ENCODE measurements at places on chromosomes 13 and 19.
A peak's percentile ranks its signal among the peaks of the same experiment; 100 is the strongest.

- no peak for DNase-seq
Observed at GRCh38 chr13:79511611-79512010, 30.7 kb downstream of the NDFIP2 start.

DNA sequence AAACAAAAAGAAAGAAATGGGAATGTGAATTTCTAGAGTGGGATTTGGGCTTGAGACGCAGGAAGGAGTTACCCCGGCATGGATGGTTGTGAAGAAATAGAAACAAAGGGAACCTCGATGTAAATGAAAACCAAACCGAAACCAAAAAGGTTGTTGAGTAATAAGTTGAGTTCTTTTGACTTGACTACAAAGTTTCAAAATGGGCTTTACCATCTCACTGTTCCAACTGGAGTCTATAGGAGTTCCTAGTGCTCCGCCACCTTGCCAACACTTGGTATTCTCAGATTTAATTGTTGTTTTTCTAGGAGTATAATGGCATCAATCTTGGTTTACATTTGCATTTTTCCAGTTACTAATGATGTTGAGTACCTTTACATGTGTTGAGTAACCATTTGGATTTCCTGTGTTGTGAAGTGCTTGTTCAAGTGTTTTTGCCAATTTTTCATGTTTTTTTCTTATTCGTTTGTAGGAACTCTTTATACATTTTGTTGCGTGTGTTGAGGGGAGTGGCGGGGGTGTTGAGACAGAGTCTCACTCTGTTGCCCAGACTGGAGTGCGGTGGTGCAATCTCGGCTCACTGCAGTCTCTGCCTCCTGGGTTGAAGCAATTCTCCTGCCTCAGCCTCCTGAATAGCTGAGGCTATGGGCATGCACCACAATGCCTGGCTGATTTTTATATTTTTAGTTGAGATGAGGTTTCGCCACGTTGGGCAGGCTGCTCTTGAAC lies 9.2 kb downstream of the UBE2S start:
- DNase-seq = no peak

DNA sequence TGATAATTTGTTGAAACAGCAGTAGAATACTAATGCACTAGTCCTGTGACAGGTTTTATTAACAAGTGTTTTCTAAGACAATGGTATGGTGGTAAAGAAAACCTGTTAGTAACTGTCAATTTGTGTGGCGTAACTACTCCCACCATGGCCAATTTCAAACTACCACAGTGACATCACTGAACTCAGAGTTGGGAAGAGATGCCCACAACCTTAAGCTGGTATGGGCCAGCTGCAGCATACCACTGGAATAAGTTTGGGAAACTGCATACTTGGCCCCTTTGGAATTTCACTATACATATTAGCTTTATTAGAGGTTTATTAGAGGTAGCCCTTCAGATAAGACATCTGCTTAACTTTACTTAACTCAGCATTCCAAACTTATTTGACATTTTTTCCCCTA lies 419.4 kb downstream of the NDFIP2 start:
- DNase-seq = no peak

DNA sequence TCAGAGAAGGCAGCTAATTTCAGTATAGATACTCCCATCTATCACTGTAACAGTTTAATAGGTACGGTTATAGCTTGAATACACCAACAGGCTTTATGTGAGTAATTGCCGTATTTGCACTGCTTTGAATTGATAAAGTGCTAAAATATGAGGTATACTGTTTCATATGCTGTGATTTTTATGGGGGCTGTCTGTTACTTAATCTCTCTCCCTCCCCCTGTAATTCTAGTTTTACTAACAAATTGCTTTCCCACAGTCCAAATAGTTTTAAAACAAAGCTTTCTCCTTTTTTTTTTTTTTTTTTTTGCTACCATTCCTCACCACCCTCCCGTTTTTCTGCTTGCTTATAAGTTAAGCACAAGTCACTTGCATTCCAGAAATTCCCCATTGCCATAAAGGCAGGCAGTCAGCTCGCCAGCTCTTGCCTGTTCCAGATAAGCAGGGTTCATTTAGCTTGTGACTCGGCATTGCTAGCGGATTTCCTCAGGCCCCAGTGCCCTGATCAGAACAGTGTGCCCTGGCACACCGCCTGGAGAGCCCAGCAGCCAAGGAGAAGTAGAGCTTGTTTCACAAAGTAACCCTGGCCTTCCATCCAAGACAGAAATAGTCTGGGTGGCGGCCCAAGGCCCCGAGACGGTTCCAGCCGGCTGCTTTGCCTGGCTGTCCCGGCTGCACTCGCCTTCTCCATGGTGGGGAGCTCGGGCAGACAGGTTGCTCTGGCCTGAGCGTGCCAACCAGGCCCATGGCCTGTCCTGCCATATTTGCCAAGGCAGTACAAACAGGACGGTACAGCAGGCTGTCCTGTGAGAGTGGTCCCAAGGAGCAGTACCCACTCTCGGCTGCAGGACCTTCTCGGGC lies 43.5 kb upstream of the NPAS1 start:
- no peak for DNase-seq

GRCh38 chr13:45200701-45201232 lies at the start of gene KCTD4:
Gene KCTD4 (minus strand): TSS chr13:45201045. CDS start chr13:45194567, 6,478 bp downstream.
- DNase-seq = no peak

DNA sequence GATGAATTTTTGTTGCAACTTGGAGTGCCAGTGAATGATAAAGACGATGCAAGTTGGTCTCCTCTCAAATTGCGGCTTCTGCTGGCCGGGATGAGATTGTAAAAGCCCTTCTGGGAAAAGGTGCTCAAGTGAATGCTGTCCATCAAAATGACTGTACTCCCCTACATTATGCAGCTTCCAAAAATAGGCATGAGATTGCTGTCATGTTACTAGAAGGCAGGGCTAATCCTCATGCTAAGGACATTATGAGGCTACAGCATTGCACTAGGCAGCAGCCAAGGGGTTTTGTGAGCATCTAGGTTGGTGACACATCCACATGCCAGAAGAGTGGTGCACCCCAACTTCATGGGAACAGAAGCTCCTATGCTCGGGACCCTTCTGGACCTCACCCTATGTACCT lies 22.2 kb upstream of the KLF5 start:
- DNase-seq = no peak

GRCh38 chr13:113781571-113781970 lies 22.5 kb downstream of the TMEM255B start:
- DNase-seq = no peak

- no peak for DNase-seq
Observed at GRCh38 chr19:18465964-18466339, 28.0 kb upstream of the ISYNA1 start.

DNA sequence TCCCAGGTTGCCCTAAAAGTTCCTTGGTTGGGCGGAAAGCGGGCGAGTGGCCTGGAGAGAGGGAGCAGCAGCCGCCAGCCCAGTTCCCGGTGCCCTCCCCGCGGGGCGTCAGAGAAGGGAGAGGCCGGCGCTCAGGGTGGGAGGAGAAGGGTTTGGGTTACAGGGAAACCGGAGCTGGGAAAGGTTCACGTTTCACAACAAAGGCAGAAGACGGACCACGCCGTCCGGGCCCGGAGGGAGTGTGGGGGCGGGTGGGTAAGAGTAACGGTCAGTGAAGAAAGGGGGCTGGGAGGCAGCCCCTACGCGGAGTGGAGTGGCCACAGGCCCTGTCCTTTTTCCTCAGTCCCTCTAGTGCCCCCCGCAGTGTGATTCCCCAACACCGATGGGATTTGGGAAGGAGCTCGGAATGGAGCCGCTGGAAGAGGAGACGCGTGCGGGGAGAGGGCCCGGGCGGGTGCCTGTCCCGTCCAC lies 1.6 kb downstream of the SIX5 start:
- no peak for DNase-seq

DNA sequence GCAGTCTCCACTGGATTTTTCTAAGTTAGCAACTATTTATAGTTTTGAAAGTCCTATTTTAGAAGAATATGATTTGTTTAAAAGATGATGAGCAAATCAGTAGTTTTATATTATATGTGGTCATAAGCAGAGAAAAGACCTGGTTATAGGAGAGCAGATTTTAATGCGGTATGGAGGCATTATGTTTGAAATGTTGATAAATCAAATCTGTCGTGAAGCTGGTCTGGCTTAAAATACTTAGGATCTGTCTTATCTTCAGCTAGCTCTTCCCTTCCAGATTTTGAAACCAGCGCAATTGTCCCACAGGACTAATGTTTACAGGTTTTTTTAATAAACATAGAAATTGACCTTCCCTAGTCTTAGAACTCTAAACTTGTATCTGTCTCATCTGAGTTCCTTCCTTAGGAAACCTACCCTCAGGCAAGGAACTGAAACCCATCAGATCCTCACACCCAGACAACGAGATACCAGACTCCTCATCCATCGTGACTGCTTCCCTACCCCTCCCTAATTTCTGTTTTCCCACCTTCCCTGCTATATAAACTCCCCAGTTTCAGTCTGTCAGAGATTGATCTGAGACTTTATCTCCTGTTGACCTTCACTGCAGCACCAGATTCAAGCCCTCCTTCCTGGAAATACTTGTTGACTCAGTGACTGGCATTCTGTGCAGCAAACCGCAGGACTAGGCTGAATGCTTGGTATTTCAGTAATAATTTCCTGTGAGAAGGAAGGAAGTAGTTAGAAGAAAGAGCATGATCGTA lies 37.8 kb upstream of the CXCL17 start:
- peak; percentile 3 for DNase-seq

DNA sequence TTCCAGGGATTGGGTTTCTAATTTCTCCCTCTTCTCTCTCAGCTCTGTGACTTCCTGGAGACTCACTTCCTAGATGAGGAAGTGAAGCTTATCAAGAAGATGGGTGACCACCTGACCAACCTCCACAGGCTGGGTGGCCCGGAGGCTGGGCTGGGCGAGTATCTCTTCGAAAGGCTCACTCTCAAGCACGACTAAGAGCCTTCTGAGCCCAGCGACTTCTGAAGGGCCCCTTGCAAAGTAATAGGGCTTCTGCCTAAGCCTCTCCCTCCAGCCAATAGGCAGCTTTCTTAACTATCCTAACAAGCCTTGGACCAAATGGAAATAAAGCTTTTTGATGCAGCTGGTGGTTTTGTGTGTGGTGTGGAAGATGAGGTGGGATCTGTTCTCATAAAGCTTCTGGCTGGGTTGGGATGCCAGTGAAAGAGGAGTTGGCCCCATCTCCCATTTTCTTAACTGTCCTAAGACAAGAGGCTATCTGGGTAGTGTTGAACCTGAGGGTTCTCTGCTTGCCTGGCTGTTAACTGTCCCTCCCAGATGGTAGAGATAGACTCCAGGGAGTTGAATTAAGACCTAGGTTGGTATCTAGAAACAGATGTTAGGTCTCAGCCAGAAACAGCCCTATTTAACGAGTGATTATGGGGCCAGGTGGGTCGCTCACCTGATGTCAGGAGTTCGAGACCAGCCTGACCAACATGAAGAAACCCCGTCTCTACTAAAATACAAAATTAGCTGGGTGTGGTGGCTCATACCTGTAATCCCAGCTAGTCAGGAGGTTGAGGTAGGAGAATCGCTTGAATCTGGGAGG lies 1.6 kb downstream of the FTL start:
- DNase-seq = no peak

GRCh38 chr19:56333506-56333905 lies 18.9 kb upstream of the ZSCAN5A start:
- peak; percentile 5 for DNase-seq

GRCh38 chr19:55386493-55386971 lies 800 bp downstream of the RPL28 start:
- no peak for DNase-seq

- no peak for DNase-seq
Observed at GRCh38 chr19:435056-435706, 25.7 kb downstream of the SHC2 start.

DNA sequence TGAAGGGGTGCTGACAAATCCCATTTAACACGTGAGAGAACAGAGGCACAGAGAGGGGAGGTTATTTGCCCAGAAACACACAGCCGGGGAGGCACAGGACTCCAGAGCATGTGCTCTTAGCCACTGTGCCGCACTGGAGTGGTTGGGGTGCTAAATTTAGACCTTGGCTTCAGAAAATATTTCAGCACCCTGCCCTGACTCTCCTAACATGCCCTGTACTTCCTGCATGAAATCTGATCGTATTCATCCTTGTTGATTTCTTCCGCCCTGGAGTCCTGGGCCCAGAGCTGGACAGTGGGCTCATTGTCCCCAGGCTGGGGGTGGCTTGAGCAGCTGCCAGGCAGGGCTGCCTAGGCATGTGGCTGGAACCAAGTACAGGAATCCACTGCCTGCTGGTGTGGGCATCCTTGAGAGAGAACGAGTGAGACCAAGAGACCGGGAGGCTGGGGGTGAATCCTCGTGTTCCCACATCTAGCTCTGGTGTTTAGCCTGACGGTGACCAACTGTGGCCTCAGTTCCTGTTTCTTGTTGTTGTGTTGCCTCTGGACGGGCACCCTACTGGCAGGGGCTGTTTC lies 5.3 kb downstream of the SLC27A1 start:
- no peak for DNase-seq

DNA sequence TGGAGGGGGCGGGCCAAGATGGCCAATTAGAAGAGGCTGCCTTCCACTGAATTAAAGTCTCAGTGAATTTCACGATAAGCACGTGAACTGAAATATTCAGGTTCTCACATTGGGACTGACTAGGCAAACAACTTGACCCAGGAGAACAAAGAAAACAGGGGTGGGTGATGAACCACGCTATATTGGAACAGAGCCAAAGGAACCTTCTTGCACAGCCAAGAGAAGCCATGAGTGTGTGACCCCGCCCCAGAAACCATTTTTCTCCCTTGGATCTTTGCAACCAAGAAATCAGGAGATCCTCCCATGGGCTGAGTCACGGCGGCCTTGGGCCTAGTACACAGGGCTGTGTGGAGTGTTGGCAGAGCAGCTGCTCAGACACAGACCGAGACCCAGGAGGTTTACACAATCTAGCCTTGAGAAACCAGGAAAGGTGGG lies 36.8 kb downstream of the ERICH4 start:
- no peak for DNase-seq

- DNase-seq = peak; percentile 23
Observed at GRCh38 chr13:97028441-97029299, 34.4 kb upstream of the OXGR1 start.

DNA sequence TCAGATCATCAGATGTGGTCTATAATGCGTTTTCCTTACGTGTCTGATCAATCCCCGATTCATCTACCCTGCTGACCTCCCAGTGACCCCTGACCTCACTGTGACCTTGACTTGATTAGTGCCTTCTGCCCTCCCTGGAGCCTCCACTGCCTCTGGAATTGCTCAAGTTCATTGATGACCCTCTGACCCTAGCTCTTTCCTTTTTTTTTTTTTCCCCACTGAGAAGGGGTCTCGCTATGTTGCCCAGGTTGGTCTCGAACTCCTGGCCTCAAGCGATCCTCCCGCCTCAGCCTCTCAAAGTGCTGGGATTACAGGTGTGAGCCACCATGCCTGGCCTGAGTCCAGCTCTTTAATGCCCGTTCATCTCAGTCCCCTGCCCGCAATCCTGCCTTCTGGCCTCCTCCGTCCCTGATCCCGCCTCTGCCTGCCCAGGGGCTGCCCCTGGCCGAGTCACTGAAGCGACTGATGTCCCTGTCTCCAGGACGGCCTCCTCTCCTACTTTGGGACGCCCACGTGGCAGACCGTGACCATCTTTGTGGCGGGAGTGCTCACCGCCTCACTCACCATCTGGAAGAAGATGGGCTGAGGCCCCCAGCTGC lies 4.0 kb upstream of the FTL start:
- no peak for DNase-seq

GRCh38 chr13:56189439-56189838 lies 951.3 kb upstream of the PRR20A start:
- DNase-seq = no peak
